ENCODE measurements at places on chromosomes 3 and 15. TPM values are rescaled to one million over a fixed set of nuclear protein-coding genes. Genes with fewer than 3 reads are reported as not detected.
A peak's percentile ranks its signal among the peaks of the same experiment; 100 is the strongest.

PXK gene
- total RNA-seq = 12.0 TPM

- DNase-seq = no peak
Observed at GRCh38 chr3:116188231-116188785, 257.0 kb downstream of the LSAMP start.

GRCh38 chr3:2659896-2660295 lies 450.3 kb downstream of the IL5RA start:
- DNase-seq = no peak

GRCh38 chr3:73530022-73530396 lies 94.7 kb downstream of the PDZRN3 start:
- no peak for DNase-seq

GRCh38 chr15:33016405-33017024 lies 178.0 kb downstream of the FMN1 start:
- no peak for DNase-seq

- DNase-seq = no peak
Observed at GRCh38 chr15:101243420-101243819, 8.4 kb downstream of the CHSY1 start.

- no peak for DNase-seq
Observed at GRCh38 chr15:49379996-49380395, 43.0 kb upstream of the FGF7 start.

CHP1 gene
- total RNA-seq = 124 TPM

GRCh38 chr15:44726568-44727484 lies 9.5 kb upstream of the TRIM69 start:
- DNase-seq = no peak

DNA sequence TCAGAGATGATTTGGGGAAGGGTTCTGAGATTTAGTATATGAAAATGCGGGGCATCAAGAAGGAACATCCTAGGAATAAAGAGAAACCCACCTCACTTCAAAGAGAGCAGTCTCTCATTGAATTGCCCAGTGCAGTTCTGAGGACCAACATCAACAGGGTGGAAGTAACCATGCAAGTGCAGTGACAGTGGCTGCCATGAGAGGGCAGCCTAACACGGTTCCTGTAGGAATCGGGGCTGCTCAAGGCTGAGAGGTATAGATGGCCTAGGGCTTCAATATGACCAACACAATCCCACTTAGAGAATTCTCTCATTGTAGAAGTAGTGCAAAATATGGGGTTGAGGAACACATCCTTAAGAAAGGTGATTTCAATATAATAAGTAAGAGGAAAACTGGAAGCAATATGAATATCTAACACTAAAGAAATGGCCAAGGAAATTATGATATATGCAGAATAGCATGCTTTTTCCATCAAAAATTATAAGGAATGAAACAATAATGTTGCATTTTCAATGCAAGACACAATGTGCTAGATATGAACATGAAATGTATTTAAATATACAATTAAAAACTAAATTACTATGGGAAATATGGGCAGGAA lies 51.1 kb upstream of the ARRDC4 start:
- peak; percentile 76 for DNase-seq

PLSCR4 gene
- 16.2 TPM for total RNA-seq

DNA sequence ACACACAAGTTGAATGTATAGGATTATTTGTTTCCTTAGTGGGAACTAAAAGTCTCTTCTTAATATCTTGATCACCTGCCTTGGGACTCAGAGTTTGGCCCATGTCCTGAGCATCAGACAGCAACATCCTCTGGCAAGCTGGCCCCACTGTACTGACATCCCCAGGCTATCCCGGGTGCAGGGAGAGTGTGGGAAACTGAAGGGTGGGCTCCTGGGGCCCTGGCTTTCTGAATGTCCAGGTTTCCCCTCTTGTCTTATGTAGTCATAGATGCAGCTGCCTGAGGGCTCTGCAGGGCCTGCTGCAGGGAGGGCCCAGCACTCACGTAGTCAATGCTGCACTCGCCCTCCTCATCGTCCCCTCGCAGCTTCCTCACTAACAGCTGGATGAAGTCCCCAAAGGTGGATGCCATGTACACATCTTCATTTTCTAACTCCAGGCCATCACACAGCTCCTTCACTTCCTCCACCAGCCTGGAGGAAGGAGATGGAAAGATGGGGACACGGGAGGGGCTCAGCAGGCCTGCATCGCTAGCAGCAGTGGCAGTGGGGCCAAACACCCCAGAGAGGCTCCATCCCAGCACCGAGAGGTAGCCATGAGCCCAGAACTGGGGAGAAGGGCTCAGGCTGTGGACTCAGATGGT lies 42.8 kb downstream of the ALDH1L1 start:
- no peak for DNase-seq

DNA sequence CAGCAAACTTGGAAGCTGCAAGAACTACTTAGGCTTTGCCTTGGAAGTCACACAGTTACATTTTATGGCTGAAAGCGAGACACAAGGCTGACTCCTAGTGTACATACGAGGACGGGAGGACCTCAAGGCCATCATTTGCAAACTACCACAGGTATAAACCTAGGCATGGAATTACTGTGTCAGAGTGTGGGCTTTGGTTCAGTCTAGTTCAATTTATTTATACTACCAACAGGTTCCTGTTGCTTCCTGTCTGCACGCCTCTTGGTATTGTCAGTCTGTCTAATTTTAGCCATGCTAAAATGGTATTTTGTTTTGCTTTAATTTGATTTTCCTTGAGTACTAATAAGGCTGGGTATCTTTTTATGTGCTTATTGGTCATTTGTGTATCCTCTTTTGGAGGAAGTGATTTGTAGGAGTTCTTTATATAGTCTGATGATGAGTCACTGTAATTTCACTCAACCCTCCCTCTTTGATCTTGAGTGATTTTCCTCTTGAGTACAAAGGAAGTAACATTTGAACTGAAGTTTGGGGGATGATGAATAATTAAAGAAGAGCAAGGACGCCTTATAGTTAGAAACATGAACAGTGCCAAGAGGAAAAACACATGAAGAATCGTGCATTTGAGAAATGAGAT lies 8.2 kb downstream of the ANKRD34C start:
- no peak for DNase-seq

DNA sequence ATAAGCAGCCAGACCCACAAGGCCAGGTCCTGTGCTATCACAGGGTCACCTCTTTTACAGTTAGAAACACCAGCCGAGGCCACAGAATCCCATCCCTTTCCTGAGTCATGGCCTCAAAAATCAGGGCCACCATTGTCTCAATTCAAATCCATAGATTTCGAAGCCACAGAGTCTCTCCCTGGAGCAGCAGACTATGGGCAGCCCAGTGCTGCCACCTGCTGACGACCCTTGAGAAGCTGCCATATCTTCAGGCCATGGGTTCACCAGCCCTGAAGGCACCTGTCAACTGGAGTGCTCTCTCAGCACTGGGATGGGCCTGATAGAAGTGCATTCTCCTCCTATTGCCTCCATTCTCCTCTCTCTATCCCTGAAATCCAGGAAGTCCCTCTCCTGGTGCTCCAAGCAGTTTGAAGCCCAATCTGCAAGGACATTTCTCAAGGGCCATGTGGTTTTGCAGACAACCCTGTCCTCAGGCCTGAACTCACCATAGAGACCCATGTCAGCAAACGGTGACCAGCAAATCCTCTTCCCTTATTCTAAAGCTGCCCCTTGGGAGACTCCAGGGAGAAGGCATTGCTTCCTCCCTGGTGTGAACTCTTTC lies 39.6 kb downstream of the TGM4 start:
- peak; percentile 76 for DNase-seq

GRCh38 chr15:100696452-100696851 lies 94.1 kb downstream of the ASB7 start:
- no peak for DNase-seq

DNA sequence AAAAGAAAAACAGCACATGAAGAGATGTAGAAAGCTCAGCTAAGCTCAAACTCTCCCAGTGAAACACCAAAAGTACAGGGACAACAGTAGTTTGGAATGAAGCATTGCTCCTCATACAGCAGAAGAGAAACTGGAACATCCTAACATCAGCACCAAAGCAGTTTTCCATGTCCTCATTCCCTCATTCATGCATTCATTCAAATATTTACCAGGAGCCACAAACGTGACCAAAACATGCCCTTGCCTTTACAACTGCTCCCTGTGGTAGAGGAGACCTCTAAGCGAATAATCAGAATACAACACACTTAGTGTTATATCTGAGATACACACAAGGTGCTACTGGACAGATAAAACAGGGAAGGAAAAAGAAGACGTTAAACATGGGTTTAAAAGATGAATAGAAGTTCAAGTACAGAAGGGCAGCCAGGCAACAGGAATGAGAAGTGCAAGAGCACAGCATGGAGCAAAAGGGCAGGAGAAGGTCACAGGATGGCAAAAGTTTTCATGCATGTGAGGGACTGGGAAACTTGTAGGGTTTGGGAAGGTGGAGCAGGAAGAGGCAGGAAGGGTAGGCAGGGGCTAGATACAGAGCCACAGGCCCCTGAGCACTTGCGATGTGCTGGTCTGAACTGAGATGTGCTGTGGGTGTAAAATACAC lies 58.5 kb upstream of the LMCD1 start:
- no peak for DNase-seq

DNA sequence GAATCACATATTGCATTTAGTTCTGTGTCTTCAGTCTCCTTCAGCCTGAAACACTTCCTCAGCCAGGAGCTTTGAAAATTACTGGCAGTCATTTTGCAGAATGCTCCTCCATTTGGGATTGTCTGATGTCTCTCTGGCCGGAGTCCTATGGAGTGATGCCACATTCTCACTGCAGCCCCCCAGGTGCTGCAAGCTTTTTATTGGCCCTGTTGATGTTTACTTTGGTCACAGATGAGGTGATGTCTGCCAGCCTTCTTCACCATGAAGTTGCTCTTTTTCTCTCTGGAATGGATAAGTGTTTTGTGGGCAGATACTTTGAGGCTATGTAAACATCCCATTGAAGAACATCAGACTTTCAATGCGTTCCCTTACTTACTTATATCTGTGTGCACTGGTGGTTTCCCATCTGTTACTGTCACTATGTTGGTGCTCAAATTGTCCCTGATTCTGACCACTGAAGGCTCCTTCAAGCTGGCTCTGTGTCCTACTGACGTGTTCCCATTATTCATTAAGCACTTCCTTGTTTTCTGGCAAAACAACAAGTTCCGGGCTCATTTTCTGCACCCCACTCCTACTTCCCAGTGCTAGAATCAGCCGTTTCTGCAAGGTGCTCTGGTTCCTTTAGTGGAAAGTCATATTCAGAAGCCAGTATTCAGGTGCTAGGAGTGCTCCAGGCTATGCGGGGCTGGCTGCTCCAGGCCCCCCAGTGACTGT lies 1.4 kb upstream of the CLEC3B start:
- no peak for DNase-seq

DNA sequence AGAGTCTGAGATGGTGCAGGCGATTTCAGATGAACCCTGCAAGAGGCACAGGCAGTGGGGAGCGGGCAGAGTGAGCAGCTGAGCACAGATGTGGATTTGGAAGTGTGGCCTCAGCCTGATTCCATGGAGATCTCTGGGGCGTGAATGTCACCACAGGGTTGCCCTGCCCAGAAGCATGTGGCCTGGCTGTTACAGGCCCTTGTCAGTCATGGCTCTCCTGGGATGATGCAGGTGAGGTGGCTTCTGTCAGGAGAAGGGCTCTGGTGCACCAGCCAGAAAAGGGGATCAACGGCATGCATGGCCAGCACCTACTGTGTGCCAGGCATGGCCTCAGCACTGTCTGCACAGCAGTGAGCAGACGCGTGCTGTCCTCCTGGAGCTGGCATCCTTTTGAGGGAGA lies 11.9 kb downstream of the HDAC11 start:
- peak; percentile 20 for DNase-seq

GRCh38 chr15:52528564-52529340 lies at the start of gene MYO5A:
Gene MYO5A (minus strand): TSS chr15:52528880. CDS start chr15:52528806, 74 bp downstream.
- DNase-seq = peak; percentile 88

- DNase-seq = peak; percentile 64
Observed at GRCh38 chr3:169661361-169662131, 2.0 kb downstream of the MECOM start.

DNA sequence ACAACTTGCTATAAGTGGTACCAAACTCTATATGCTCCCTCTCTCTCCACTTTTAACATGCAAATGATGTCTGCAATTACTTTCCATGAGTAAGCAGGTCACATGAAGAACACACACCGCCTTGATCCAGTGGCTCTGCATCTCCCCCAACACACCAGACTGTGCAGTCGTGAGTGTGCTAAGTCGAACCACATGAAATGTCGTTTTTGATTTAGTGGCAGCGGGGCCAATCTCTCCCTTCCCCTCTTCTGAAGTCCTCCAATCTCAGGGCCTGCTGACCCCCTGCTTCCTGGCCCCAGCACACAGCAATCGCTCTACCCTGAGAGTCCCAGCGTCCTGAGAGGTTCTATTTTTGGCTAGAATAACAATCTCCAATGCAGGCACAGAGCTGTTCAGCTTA lies 312.5 kb downstream of the SHQ1 start:
- no peak for DNase-seq

GRCh38 chr3:38575279-38575843 lies 74.1 kb downstream of the SCN5A start:
- DNase-seq = no peak

GRCh38 chr3:34568766-34569165 lies 770.3 kb downstream of the PDCD6IP start:
- no peak for DNase-seq

DNA sequence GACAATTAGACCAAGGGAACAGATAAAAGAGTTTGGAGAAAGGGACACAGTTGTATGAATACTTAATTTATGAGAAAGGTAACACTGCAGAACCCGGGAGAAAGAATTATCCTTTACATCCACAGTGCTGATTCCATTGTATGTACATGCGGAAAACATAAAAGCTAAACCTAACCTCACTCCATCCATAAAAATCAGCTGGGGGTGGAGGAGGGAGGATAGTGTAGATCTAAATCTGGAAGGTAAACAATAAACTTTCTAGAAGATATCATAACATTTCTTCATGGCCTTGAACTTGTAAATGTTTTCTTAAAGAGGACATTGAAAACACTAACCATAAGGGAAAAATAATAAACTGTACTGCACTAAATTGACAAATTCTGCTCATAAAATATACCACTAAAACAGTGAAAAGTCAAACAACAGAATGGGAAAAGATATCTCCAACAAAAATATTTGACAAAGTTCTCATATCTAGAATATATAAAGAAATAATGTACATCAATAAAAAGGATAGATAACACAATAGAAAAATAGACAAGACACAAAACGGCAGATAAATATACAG lies 220.5 kb downstream of the DPH6 start:
- DNase-seq = no peak

JMJD7 gene
- total RNA-seq = 14.3 TPM

- no peak for DNase-seq
Observed at GRCh38 chr15:92949604-92950249, 49.6 kb downstream of the CHD2 start.

- no peak for DNase-seq
Observed at GRCh38 chr3:185532901-185533300, 19.5 kb downstream of the LIPH start.

DNA sequence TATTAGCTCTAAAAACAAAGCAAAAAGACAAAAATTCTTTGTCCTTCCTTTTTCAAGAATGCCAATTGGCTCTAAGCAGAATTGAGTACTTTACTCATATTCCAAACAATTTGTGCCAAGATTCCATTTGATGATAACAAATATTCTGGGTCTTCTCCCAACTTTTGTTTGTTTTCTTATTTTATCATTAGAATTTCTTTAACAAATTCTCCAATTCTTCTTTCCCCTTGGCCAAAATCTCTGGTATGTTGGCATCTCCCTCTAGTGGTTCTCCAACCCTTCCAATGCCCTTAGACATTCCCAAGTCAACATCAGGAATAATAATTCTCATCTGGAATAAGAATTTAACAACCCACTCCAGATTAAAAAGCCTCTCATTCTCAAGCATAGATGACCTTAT lies 5.3 kb downstream of the CPOX start:
- no peak for DNase-seq
